Placental epithelial cell (primary cell): ENCODE measurements at places on chromosomes 5 and 9. TPM values are rescaled to one million over a fixed set of nuclear protein-coding genes. Genes with fewer than 3 reads are reported as not detected.

Gene SNCAIP
- total RNA-seq = 0.11 and 2.0 TPM in 2 replicates

Gene TSC1
- total RNA-seq = 51.8 and 55.6 TPM in 2 replicates

Gene IPO11
- total RNA-seq = 17.7 and 26.7 TPM in 2 replicates

Gene CFAP157
- under 0.01 TPM in 1 of 2 replicates, not detected in the other for total RNA-seq

Gene NUTM2F
- not detected in 2 replicates for total RNA-seq

Gene GPX8
- total RNA-seq = 101 and 120 TPM in 2 replicates

Gene TAF9
- 38.9 and 67.0 TPM in 2 replicates for total RNA-seq

Gene SPINK6
- total RNA-seq = 0.39 TPM in 1 of 2 replicates, not detected in the other

Gene CCL21
- total RNA-seq = not detected in 2 replicates

Gene FOCAD
- total RNA-seq = 40.0 and 63.5 TPM in 2 replicates

Gene PCDHA7
- 0.54 and 1.2 TPM in 2 replicates for total RNA-seq
